ENCODE measurements at places on chromosomes 11 and 22.

DNA sequence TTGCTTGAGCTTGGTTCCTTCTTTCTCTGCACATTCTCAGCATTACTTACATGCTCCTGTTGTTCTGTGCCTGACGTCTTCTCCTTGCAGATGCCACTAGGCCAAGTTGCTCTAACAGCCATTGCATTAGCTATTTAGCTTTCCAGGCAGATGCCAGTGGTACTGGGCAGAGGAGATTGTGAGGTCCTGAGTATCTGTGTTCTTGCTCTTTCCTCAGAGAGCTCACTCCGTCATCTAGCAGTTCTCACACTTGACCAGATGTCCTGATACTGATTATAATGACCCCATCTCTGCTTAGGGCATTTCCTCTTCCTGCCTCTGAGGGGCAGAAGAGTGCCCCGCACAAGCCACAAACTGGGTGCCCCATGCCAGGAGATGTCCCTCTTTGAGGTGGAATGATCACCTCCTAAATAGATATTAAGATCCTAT is 30.7 kb downstream of the ARHGAP1 start:
- no peak for DNase-seq

DNA sequence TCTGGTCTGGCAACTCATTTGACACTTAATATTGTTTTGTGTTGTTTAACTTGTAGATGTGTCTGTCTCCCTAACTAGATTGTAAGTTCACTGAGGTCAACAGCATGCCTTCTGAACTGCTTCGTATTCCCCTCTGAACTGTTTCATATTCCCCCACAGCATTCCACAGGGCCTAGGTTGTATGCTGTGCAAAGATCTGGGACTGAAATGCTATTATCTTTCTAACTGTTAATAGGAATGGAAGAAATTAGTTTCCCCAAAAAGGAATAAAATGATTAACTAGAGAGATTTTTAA is 38.2 kb downstream of the ZNRF3 start:
- no peak for DNase-seq

DNA sequence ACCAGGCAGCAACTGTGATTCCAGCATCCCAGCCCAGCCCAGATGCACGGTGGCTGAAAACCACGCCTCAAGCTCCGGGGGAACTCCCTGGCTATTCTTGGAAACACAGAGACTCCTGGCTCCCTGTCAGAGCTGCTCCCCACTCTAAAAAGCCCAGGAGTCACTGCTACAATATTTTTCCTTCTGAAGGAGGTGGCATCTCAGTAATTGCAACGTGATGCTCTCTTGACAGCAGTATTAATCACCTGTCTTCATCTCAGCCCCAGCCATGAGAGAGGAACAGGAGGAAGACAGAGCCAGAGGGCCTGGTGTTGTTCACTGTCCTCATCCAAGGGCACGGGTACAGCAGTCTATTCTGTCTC is 26.9 kb downstream of the DRD2 start:
- no peak for DNase-seq

GRCh38 chr22:48241658-48242057 is 1479.2 kb downstream of the TBC1D22A start:
- no peak for DNase-seq

- no peak for DNase-seq
Measured at GRCh38 chr11:134379241-134379640, 32.8 kb downstream of the B3GAT1 start.

GRCh38 chr11:63763496-63764339 is 4.9 kb downstream of the ZFTA start:
- DNase-seq: no peak

Data from stimulated activated CD4-positive, alpha-beta T cell treated with anti-CD3 and anti-CD28 coated beads, Interleukin-4, amount 100 ng/mL, for 24 hours (primary cell).